ENCODE measurements at places on chromosomes 7 and 10.

DNA sequence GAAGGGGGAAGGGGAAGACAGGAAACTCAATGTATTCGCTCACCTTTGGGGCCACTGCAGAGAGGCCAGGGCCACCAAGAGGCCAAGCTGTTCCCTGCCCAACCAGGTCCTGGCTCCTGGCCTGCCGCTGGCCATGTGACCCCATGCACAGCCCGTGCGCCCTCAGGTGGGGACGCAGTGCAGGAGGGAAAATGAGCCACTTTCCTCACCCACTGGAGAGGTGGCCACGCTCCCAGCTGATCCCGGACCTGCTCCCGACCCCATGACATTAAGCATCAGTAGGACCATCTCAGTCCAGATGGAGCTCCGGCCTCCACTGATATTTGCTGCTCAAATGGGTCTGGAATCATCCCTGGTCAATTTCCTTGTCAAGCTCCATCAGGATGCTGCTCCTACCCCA, 40.2 kb downstream of the HSPA12A start:
- DNase-seq, result no peak

DNA sequence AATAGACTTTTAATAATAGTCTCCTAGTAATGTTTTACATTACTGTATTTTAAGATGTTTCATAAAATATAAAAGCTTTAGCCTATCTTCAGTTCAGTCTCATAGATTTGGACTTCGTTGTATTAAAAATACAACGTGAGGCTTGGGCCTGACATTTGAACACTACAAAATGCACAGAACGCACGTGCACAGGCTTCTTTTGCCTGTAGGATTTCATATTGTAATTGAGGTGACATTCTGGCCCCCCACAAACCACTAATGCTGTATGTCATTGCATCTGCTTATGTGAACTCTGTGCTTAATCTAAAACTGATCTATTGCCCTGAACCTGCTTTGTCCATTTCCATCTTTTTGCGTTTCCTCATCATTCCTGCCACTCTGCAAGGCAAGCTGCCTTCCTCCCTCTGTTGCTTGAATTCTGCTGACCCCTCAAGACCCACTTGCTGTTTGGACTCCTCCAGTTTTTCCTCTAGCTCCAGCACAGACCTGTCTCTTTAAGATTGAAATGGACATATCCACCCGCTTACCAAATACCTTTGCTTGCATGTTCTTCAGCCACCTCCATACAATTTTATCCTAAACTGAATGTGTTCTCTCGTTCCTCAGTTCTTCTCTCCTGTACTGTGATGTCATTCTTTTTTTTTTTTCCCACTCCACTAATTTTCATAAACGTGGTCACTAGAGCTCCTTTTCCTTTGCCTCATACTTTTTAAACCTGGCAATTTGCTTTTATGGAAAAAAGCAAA, 12.4 kb downstream of the PRKAR2B start:
- no peak for DNase-seq

DNA sequence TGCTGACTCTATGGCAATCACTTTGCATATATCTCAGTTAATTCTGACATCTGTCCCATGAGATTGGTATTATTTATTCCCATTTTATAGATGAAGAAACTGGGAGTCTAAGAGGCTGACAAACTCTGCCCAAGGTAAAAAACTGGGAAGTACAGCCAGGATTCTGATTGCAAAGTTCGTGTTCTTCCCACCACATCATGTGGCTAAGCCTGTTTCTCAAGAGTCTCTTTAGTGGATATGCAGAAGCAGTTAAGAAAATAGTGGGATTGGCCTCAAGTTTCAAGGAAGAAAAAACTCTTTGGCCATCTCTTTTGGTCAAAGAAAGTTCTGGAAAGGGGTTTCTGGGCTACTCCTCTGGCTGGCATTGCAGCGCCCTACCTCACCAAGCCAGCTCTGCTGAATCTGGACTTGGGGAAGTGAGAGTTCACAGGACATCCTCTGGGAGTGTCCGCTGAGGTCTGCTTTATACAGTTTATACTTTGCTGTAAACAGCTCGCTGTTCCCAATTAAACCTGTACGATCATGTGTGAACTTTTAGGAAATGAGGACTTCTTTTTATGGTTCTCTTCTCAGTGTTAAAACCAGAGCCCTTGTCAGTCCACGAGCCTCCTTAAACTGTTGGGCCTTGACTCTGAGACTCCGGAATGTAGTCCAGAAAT, 12.2 kb upstream of the BMPR1A start:
- peak; percentile 25 for DNase-seq

DNA sequence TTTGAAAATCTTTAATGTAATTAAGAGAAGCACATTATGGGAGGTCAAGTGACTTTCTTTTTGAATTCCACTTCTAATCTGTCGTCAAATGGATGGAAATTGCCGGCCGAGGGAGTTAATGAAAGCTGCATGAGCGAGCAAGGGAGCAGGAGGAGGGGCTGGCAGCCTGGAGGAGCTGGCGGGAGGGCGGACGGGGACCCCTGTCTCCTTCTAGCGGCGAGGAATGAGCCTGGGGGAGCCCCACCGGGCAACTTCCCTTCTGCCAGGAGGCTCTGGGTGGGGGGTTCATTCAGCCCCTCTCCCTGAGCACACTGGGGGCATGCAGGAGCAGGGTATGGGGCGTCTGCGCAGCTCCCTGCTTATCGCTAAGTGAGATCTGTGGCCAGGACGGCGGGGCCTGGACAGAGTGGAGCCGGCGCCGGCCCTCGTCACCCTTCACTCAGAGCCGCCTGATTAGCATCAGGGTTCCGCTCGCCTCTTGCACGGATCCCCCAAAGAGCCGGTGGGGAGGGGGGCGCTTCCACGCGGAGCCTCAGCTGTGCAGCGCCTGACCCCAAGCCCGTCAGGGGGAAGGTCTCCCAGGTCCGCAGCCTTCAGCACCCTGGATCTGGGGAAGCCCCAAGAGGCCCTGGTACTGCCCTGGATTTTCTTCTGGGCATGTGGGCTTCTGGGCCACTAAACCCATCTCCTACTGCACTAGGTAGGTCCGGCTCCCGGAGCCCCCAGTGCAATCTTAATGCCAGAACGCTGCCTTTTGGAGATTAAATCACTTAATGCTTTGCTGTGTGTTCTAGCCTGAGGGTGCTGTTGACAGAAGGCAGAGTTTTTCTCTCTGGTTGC, 680.8 kb downstream of the LRMDA start:
- no peak for DNase-seq

DNA sequence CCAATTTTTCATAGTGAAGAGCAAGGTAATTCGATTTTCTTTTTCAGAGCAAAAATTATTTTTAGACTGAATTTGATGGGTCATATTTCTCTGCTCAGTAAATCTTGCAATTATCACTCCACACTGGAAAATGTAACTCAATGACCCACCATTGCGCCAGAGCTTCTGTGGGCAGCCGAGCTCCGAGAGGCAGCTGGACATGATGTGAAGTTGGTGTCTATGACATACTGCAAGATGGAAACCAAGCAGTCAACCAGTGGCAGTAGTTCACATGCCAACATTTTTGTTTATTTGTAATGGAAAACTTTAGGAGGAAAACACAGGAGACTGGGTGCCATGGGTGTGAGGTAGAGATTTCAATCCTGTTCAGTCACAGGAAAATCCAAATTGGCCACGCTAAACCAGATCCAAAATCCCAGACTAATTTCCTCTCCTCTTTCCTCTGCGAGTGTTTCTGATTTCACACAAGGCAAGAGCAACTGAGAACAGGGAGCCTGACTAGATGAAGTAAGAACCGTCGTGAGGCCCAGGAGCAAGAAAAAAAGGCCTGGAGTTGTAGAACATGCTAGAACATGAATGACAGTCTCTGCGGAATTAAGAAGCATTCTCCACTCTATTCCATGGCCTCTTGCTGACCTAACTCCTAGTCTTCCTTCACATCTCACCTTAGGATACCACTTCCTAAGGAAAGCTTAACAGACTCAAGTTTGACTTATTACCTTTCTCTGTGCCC, 39.3 kb downstream of the CALD1 start:
- DNase-seq, result no peak

All from iris pigment epithelial cell (primary cell).